ENCODE measurements at places on chromosomes 2 and 18. TPM values are rescaled to one million over a fixed set of nuclear protein-coding genes. Genes with fewer than 3 reads are reported as not detected.
A peak's percentile ranks its signal among the peaks of the same experiment; 100 is the strongest.

DNA sequence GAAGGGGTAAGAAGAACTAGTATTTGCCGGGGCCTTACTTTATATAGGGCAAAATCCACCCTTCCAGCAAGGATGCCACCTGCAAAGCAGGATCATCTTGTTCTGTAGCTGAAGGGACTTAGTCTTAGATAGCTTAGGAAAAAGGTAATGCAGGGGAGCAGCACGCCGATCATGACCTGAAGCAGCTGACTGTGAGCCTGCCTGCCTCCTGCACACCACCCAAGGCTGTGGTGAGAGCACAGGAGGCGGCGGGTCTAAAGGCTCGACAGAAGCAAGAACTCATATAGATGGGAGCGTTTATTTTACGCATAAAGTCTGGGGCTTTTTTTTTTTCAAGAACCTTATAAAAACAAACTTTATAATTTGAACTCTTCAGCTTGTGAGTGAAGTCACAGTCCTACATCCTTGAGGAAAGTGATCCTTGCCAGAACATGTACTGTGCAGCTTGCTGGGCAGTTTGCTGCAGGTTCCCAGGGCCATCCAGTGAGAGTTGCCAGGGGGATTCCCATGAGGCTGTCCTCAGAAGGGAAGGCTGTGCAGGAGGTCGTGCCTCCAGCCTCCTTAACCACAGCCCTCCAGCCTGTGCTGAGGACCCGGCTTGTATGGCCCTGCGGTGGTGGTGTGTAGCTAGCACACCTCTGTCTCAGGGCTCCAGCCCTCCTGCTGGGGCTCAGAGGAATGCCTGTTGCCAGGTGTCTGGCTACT lies 92.1 kb downstream of the RNF144A start:
- DNase-seq: peak; percentile 67

DNA sequence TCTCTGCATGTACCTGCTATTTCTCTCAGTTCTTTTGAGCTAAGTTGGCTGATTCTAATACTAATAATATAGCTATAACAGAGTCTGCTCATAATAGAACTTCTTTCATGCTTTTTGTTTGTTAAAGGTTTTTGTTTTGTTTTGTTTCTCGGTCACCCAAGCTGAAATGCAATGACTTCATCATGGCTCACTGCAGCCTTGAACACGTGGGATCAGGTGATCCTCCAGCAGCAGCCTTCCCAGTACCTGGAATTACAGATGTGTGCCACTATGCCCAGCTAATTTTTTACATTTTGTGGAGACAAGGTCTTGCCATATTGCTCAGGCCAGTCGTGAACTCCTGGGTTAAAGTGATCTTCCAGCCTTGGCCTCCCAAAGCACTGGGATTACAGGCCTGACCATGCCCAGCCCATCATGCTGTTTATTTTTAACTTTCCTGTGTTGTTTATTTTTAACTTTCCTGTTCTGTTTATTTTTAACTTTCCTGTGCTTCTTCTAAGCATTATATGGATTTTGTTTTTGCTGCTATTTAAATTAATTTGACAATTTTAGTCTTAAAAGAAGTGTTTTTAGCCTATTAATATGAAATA lies 763.8 kb upstream of the CDH7 start:
- DNase-seq: no peak

- DNase-seq: no peak
These were observed 780.6 kb downstream of the TSN start for GRCh38 chr2:122535960-122536505.

DNA sequence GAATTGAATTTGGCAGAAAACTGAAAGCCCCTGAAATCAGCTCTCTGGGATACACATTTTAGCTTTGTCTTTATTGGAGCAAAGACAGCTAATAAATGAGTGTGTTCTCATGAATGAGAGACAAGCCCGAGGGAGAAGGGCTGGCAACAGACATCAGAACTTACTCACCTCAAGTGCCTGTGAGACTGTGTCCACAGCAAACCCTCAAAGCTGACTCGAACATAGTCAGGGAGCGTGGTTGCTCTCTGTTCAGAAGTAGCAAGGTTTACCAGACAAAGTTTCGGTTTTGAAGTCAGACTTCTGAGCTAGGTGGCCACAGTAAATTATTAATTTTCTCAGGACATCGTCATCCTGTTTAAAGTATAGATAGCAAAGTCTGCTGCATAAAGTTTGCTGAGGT lies 207.9 kb downstream of the CMPK2 start:
- no peak for DNase-seq

DNA sequence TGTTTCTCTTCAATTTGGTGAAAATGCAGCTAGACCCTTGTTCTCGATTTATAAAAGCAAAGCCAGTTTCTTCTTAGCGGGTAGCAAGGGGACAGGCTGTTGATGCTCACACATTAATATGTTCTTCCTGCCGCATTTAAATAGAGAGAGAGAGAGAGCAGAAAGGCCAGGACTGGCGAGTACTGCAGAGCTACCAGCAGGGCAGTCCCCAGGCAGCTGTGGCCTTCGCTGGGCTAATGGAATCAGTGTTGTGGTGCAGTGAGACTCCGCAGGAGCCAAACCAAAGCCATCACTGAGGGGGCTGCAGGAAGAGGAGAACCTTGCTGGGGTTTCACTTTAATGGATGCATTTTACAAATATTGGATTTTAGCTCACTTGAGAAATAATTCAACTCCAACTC lies 223.6 kb downstream of the ACTR3 start:
- no peak for DNase-seq

DNA sequence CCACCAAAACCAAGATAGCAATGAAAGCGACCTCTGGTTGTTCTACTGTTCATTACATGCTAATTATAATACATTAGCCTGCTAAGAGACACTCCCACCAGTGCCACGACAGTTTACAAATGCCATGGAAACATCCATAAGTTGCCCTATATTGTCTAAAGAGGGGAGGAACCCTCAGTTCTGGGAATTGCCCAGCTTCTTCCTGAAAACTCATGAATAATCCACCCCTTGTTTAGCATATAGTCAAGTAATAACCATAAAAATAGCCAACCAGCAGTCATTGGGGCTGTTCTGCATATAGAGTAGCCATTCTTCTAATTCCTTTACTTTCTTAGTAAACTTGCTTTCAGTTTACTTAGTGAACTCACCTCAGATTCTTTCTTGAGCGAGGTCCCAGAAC lies 189.8 kb upstream of the SOX11 start:
- DNase-seq: no peak

DNA sequence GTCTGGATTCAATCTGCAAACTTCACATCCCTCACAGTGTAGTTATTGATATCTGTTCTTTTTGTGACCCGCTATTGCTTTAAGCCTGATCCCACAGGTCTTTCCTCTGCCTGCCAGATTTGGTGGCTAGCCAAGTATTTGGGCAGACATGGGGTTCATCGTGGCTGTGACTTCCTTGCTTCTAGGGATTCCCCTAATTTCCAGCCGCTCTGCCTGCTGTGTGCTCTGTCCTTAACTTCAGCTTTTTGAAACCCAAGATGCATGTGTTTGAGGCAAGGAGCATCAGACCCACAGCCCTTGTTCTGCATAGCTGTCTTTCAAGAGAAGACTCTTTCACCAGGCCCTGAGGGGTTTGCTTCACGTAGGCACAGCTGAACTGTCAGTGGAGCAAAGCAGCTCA lies 54.2 kb downstream of the NCAPH start:
- DNase-seq: no peak

- no peak for DNase-seq
These were observed 37.4 kb downstream of the MYO7B start for GRCh38 chr2:127572841-127573240.

DNA sequence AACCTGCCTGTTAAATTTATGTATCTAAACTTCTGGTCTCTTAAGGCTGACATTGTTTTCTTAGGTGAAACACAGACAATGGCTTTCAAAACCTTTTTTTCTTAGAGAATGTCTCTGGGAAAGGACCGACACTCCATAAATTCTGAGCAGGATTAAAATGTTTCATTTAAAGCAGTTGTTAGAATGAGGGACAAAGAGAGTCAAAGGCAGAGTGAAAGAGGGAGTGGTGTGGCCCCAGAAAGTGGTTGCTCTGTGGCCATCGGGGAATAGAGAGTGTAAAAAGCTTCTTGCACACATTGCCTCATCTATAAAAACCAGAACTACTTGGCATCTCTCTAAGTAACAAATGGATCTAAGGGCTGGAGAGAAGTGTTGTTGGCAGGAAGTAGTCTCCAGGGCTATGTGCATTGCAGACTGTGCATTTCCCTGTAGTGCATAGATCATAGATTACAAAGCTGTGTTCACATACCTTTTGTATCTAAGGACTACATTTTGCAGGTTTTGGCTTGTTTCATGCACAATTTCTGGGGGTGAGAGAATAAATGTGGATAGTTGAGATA lies 3.6 kb downstream of the RPRM start:
- DNase-seq: no peak

DNA sequence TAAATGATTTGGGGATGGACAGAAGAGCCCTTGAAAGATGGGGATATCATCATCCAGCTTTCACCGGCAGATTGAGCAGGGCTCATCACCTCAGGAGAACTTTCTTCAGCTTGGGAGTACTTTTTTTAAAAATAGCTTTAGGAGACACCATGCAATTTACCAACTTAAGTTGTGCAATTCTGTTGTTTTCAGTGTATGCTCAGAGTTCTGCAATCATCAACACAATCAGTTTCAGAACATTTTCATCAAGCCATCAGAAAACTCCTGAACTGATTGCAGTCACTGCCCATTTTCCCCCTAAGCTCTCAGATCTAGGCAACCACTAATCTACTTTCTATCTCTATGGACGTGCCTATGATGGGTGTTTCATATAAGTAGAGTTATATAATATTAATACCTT lies 117.7 kb downstream of the CRIM1 start:
- no peak for DNase-seq

GRCh38 chr2:206971805-206972204 lies 32.5 kb downstream of the CPO start:
- no peak for DNase-seq

DNA sequence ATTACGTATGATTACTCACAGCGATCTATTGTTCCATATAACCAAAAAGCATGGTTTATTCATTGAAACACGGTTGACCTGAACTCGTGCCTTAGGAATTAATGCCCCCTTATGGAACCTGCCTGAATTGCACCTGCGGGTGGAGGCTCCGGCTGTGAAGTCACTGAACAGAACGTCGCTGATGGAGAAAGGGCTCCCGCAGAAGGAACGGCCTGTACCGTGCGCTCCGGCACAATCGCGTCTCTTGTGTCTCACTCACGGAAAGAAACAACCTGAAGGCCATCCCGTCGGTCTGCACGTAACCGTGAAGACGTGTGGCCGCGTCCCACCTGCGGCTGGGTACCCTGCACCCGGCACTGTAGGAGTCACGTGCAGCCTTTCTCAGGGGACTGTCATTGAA lies 133.1 kb downstream of the NFATC1 start:
- peak; percentile 39 for DNase-seq

- DNase-seq: peak; percentile 68
These were observed 276.3 kb downstream of the AFF3 start for GRCh38 chr2:99865818-99866676.

ILKAP gene
- total RNA-seq: 32.3 TPM

CXCR4 gene
- total RNA-seq: 2.8 TPM

CPO gene
- not detected for total RNA-seq

SCN9A gene
- total RNA-seq: 7.8 TPM

TMEM17 gene
- total RNA-seq: 4.0 TPM

NT5DC4 gene
- not detected for total RNA-seq
